ENCODE measurements at places on chromosomes 7 and 10.

DNA sequence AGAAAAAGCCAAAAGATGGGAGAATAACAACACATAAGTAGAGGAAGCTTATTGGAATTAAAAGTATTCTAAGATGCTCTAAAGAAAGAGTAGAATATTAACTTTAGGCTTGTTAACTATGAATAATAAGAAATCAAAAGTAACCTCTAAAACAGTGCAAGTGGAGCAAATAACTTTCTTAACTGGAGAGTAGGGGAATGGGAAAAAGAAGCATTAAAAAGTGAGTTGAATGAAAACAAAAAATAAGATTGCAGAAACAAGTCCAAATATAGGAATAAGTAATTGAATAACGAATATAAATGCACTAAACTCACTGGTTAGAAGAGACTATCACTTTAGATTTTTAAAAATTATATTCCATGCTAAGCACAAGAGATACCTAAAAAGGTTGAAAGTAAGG, 63.9 kb downstream of the HECTD2 start:
- no peak for DNase-seq

DNA sequence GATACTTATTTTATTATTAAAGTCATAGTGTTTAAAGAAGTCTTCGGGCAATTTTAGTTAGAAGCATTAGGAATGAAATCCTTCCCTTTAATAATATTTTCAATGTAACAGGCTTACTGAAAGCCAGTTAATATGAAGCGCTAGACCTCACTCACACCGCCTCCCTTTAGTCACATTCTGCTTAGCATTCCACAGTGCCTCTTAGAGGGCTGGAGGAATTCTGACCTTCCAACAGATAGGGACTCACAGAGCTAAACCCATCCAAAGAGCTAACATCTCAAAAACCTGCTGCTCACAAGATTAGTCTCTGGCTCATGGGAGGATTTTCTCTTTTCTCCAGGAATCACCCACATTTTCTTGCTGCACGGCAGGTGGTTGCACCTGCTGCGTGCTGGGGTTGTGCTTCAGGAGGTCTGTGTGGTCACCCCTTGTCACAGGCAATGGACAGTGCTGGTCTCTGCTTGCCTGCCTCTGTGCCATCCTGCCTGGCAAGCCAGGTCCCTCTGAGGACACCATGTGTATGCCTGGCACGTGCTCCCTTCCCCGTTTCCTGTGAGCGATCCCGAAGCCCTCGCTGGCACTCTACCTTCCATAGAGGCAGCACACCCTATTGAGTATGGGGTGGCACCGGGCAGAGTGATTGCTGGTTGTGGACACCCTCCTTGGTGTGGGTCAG, 91.8 kb downstream of the KLF6 start:
- no peak for DNase-seq

- DNase-seq, result no peak
Observed at GRCh38 chr10:26737730-26738129, 40.2 kb downstream of the PDSS1 start.

DNA sequence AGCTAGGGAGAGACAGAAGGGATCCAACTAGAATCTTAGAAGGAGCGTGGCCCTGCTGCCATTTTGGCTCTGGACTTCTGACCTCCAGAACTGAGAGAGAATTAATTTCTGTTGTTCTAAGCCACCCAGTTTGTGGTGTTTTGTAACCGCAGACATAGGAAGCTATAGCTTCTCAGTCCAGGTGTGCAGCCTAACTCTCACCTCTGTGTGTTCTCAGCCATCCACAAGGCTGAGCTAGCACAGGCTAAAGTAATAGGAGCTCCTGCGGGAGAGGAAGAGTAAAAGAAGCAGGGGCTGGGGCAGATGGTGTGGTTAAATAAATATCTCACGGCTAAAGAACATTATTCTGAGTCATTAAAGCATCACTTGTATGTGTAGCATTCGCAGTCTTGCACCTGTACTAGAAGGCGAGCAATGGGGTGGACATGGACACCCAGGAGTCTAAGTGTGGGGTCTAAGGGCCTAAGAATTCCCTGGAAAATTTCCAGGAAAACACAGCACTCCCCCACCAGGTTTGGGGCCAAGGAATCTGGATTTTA, 94.1 kb downstream of the AOAH start:
- no peak for DNase-seq

DNA sequence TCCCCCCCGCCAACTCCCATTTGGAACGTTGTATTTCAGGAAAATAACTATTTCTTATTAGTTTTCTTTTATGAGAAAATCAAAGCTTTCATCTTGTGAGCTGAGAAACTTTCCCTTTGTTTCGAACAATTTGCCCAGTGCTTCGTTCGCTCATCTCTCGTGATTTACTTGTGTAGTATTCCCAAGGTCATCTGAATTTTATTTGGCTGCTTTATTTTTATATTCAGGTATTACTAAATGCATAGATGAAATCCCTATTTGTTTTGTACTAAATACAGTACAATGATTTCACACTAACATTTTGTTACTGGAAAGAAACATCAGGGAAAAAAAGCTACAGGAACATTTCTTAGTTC, 12.0 kb upstream of the EBLN1 start:
- DNase-seq, result no peak

DNA sequence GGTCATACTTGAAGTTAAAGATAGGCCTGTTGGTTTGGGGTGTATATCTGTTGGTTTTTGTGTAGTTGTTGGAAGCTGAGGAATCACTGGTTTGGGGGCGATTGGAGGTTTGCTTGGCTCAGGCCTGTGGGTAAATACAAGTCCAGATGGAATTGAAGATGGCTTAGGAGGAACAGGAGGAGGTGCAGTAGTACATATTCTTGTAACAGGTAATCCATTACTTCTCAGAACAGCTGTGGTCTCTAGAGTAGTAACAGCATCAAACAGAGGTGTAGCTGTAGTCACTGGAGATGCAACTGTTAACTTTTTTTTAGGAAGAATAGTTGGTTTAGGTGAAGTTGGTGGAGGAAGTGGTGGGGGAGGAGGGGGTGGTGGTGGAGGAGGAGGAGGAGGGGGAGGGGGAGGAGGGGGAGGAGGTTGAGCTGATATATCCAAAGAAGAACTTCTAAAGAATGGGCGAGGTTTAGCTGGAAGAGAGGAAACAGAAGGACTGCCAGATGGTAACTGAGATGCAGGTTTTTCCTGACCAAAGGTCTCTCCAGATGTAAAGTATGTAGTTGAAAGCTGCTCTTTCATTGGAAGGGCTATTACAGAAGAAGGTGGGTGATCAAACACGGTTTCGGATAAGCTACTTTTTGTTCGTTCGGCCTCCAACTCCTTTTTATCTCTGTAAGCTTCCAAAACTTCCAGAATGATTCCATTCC, 209.2 kb downstream of the PCLO start:
- no peak for DNase-seq

GRCh38 chr7:33901199-33901598, 4.1 kb upstream of the BMPER start:
- no peak for DNase-seq

GRCh38 chr7:43763183-43763582, 4.7 kb downstream of the BLVRA start:
- DNase-seq, result no peak

- no peak for DNase-seq
Observed at GRCh38 chr10:14625192-14625631, 149.5 kb downstream of the FAM107B start.

GRCh38 chr10:130029209-130029608, 65.1 kb upstream of the EBF3 start:
- no peak for DNase-seq

GRCh38 chr10:90887555-90887954, 15.8 kb downstream of the RPP30 start:
- no peak for DNase-seq

DNA sequence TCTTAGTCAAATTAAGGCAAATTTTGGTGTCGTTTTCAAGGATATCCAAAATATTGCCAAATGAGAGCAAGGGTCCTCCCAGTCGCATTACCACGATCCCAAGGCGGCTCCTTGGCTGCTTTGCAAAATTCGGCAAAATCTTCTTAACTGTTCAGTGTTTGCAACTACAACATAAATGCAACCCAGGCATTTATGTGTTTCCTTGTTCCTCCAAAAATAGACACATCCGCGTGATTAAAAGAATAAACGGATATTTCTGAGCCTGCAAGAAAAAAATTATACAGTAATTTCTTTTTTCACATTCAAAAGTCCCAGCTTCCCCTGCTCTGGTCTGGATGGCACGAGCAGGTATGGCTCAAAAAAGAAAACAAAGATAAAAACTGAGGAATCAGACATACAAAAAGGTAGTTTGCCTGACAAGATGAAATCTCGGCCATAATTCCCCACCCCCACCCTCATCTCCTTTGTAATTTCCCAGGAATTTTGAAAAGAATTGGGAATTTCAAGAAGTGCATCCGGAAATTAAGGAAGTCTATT, 6.0 kb downstream of the SKIDA1 start:
- DNase-seq, result no peak

DNA sequence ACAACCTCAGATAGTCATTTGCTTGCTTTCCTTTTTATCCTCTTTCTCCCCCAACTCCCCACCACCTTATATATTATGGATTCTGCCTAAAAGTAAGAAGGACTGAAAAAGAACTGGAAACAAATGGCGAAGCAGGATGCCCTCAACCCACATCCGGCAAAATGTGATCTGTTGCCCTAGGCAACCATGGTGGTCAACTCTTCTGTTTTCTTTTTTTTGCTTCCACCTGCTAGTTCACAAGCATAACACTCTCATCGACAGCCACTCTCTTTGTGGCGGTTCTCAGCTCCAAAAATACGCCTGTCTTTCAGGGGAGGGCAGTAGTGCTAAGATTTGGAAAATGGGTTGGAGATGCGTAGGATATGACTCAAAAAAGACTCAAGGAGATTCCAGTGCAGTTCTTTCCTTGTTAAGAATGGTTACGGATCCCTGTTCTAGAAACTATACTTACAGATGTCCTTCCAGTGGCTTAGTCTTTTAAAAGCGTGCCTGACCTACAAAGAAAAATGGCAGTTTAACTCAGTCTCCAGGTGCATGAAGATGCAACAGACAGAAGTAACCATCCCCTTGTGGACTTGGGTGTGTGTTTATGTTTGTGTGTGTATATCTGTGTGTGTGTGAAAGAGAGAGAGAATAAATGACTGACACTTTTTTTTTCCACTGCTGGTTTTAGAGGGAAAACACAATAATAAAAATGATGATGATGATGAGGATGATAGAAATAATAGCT, 10.7 kb downstream of the APBB1IP start:
- DNase-seq, result no peak

DNA sequence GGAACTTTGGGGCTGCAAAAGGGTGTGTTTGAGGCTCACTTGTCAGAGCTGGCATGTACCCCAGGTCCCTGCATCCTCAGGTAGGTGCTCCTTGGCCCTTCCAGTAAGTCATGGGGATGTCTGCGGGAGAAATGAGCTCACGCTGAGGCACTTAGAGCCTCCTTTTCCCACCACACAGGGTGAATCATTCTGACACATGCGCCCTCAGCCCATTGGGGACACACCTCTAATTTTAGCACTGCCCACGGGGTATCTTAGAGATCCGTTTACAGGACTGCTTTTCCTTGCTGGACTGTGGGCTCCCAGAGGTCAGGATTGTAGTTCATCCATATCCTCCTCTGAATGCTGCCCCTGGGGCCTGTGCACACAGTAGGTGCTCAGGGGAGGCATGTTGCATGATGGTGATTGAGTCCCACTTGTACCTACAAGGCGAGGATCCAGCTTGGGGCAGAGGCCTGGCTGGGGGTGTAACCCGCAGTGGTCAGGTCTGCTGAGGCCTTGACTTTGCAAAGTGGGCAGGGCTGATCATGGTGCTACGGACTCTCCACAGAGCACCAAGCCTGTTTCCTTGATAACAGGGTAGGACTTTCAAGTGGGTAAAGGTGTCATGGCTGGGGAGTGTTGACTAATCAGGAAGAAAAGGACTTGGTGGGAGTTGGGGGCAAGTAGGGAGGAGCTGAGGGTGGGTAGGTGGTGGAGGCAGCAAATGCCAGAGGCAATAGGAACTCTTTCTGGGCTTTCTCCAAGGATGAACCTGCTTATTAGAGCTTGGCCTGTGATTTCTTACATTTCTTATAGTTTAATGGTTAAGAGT, 5.8 kb downstream of the TSPAN15 start:
- DNase-seq, result no peak

- no peak for DNase-seq
Observed at GRCh38 chr10:104892879-104893617, 252.0 kb downstream of the SORCS3 start.

DNA sequence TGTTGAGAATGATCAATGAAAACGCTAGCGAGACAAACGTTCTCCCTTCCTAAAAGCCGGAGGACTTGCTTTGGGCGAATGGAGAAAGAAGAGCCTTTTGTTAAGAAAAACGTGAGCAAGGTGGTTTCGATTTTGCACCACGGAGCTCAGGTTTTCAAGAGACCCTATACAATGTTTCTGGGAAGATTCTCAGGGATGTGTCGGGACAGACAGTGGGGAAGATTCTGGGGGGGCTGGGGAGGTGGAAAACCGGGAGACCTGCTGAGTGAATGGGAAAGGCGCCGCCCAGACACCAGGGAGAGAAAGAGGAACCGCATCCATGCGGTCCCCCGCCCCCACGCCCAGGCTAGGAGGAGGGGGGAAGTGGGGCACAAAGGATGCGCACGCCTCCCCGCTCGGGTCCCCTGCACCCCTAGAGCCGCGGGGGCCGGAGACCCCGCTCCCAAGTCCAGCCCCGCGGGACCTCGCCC, 745 bp downstream of the YWHAG start:
- DNase-seq, result peak; percentile 50

GRCh38 chr7:36607721-36608095, 116.6 kb downstream of the AOAH start:
- DNase-seq, result no peak

DNA sequence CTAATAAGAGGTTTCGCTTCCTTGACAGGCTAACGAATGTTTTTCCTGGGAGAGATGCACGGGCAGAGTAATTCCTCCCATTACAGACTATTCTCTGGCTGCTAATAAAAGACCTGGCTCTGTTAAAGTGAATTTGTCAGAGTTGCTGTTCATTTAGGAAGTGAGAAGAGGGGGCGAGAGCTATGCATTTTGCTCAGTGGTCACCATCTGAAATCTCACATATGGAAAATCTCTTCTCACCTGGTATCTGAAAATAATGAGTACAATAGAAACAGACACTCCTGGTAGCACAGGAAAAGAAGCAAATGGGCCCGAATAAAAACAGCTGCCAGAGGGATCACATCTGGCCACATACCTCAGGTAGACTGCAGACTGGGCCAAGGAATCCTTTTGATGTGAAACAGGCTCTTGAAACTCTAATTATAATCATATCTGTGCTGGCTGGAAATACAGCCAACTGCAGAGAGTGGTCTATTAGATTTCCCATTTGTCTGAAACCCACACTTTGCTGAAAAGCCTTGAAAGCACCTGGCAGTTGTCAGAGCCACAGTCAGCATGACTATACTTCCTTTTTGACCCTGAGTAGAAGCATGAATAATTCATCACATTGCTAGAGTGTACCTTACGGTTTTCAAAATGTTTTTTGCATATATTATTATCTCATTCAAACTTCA, 33.6 kb downstream of the AOAH start:
- no peak for DNase-seq

Measured in Caki2 (cell line).